ENCODE measurements at places on chromosomes 5 and 9. TPM values are rescaled to one million over a fixed set of nuclear protein-coding genes. Genes with fewer than 3 reads are reported as not detected.

Gene FYB1
- total RNA-seq = 75.9 TPM

Gene INSL4
- not detected for total RNA-seq

Gene HCN1
- total RNA-seq = not detected

- no peak for DNase-seq
Observed at GRCh38 chr5:145824040-145824439, 11.1 kb downstream of the PRELID2 start.

Data from CD8-positive, alpha-beta memory T cell (primary cell).